ENCODE measurements at places on chromosomes 7 and 10.

DNA sequence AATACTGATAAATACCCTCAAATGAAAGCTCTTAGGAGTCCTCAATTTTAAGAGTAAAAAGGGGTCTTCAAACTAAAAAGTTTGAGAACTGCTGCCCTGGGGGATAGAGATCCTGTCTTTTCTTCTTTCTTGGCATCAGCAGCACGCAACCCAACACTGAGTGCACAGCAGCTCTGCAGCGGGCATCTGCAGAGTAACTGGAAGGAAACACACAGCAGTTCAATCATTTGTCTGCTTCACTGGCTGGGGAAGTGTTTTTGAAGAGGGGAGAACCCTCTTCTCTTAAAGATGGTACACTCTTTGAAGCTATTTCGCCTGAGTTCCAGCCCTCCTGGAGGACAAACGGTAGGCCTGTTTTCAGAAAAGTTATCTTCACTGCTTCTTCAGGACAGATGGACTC is 193.6 kb downstream of the FGFR2 start:
- DNase-seq = no peak

GRCh38 chr7:14685167-14685566 is 217.4 kb downstream of the DGKB start:
- DNase-seq = no peak

- DNase-seq = no peak
These were observed 128.7 kb downstream of the SH3PXD2A start for GRCh38 chr10:103726637-103727036.

DNA sequence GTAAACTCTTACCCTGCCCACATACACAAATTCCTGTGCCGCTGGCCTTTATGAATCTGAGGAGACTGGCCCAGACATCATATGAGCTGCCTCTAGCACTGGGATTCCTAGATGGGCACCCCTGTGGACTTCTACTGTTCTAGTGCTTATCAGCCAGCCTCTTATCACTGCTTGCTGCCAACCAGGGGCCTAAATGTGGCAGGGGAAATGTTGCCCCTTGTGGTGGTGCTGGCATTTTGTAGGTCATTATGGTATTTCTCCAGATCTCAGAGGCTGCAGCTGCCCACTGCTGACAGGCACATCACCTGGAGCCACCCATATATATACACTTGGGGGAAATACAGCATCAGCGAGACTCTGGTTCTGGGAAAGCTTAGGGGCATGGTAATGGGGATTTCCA is 5.4 kb downstream of the SFR1 start:
- no peak for DNase-seq

DNA sequence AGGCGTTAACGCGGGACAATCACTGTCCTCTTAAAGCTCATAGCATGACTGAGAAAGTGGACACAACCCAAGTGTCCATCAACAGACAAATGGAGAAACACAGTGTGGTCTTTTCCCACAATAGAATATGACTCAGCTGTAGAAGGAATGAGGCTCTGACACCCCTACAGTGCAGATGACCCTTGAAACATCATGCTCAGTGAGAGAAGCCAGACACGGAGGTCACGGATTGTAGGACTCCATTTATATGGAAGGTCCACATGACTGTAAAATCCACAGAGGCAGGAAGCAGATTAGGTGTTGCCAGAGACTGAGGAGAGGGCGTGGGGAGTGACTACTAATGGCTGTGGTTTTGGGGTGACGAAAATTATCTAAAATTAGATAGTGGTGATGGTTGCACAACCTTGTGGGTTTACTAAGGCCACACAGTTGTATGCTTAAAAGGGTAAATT is 6.1 kb upstream of the NCAPG2 start:
- no peak for DNase-seq

- DNase-seq = no peak
These were observed 80.6 kb downstream of the GLI3 start for GRCh38 chr7:42156291-42156865.

- no peak for DNase-seq
These were observed 171.7 kb downstream of the KIF20B start for GRCh38 chr10:89873055-89873454.

- DNase-seq = no peak
These were observed 22.4 kb downstream of the AUTS2 start for GRCh38 chr7:69620650-69621049.

DNA sequence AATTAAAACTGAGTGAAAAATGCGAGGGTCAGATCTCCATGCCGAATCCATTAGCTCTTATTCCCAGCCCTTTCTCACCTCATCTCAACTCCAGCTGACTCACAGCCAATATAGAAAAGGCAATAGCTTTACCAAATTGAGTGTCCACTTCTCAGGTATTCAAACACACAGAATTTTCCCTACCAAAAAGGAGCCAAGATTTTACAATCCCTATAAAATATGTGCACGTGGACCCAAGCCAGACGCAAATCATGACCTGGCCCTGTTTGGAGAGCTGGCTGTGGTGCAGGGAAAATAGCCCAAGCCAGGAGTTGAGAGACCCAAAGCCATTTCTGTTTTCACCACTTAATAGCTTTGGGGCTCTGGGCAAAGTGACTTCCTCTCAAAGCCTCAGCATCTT is 379.7 kb upstream of the AUTS2 start:
- DNase-seq = no peak

GRCh38 chr10:114395366-114396022 is 8.8 kb downstream of the AFAP1L2 start:
- DNase-seq = no peak

DNA sequence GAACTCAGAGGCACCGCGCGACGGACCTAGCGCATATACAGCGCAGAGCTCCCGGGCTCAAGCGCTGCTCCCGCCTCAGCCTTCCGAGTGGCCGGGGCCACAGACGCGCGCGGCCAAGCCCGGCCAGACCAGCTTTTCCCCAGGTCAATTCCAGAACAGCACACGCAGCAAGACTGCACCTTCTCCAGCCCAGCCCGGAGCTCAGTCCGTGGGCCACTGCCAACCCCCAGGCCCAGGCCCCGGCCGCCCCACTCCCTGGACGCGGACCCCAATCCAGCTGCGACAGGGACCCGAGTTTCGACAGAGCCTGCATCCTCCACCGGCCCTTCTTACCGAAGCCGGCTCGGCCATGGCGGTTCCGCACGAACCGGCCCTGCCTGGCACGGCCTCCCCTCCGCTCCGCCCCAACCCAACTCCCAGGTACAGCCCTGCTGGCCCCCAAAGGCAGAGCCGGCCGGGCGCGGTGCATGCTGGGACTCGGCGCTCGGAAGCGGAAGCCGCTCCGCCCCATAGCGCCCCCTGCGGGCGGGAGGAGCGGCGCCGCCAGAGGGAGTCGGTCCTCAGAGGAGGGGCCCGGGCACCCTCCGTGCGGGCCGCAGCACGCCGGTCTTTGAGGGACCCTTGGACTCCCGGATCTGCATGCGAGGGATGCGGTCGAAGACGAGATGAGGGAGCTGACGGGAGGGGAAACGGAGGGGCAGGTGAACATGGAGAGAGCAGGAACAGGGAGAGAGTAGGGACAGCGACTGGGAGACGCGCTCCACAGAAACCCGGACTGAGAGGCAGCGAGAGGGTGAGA is at the start of gene ZNF425:
Gene ZNF425, minus strand, starts transcription at position 462 of the 799 bp plus-strand sequence. Its CDS starts 111 bp downstream, at position 351.
- peak; percentile 94 for DNase-seq

Measured in C1 segment of cervical spinal cord (tissue), 14 donors.